KBM-7 (cell line): ENCODE measurements at places on chromosomes 11 and 22.
A peak's percentile ranks its signal among the peaks of the same experiment; 100 is the strongest.

DNA sequence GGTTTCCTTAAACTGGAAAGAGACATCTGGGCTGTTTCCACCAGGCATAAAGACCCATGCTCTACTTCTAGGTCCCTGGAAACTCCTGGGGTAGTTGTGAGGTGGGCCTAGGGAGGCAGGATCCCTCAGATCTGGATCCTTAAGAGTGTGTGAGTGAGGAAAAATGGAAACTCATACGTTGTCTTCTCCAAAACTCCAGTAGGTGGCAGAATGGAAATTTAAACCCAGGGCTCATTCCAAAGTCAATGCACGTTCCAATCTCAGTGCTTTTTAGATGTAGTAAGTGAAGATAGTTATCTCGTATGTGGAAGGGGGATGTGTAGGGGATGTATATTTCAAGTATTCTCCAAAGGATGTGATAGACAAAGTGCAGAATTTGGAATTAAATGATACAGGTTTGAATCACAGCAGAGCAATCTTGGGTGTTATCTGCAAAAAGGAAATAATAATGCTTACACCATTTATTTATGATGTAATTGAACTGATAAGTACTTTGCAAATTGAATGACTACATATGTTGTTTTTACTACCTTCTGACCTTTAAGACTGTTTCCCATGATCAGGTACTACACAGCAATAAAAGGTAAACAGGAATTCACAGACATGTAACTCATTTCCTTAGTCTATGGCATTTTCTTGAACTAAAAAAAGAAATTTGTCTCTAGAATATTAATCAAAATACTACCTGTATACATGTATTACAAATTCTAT, 13.1 kb upstream of the MMP1 start:
- DNase-seq: peak; percentile 24

- DNase-seq: no peak
Measured at GRCh38 chr22:44049486-44050231, 25.6 kb downstream of the PARVB start.

DNA sequence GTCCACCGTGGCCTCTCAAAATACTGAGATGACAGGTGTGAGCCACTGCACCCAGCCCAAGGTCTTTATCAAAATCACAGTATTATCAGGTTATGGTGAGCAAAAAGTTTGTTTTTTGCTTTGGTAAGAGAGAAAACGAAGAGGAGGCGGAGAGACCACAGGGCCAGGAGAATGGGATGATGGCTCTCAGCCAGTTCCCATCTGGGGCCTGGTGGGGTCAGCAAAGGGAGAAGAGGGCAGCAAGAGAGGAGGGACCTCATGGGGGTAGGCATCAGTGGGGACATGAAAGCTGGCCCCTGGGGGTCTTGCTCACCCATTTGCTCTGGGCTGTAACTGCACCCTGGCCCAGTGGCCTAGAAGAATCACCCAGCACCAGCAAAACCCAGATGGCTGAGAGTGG, 190.2 kb downstream of the SHANK2 start:
- no peak for DNase-seq

DNA sequence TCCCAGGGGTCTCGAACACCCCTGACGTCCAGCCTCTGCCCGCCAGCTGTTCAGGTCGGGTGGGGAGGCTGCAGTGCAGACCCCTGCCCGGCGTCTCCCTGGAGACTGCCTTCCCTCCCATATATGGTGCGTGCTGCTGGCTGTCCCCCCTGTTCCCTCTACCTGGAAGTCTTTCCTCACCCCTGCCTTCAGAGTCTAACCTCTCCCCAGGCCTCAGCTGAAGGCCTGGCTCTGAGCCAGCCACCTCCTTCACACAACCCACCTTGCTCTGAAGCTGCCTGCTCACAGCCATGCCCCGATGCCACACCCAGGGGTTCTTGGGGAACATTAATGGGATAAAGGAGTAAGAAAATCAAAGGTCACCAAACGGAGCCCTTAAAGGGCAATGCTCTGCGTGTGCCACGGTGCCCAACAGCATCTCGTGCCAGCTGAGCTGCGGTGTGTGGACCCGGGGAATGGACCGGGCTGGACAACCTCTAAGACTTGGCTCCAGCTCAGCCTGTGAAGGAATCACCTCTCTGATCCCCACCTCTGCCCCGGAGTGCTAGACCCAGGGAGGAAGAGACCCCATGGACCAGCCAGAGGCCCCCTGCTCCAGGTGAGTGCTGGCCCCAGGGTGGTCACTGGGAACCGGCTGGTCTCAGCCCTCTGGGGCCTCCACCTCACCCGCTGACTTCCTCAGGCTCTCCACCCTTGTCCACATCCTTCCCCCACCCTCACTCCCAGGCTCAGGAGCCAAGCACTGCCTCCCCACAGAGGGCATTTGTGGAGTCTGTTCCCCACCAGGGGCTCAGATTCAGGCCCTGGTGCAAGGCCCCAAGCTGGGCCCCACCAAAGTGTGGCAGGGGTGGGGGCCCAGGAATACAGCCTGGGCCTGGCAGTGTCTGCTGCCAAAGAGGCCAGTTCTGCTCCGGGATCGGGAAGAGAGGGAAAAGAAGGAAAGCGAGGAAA, at the start of gene NLRP6:
TSS of gene NLRP6 (plus strand) at position 407 of the 951 bp plus-strand sequence. CDS start at position 570, 163 bp downstream.
- no peak for DNase-seq

DNA sequence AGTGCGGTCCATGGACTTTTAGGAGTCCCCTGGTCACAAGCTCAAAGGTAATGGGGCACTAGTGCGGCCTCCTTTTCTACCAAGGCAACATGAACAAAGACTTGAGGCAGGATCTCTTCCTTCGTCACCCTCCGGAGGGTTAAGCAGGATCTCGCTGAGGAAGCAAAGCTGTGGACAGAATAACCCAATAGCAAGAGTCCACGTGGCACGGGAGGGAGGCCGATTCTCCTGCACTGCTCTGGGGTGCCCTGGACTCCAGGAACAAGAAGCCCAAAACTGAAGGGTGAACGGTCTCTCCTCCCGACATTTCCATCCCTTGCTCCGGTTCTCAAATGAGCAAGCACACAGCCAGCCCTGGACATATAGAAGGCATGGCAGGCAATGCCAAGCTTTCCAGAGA, 20.7 kb downstream of the MYH9 start:
- DNase-seq: no peak

GRCh38 chr11:66568124-66568916, at the start of gene CTSF:
TSS of gene CTSF (minus strand) at chr11:66568606. CDS start at chr11:66568486, 120 bp downstream.
- DNase-seq: peak; percentile 68

DNA sequence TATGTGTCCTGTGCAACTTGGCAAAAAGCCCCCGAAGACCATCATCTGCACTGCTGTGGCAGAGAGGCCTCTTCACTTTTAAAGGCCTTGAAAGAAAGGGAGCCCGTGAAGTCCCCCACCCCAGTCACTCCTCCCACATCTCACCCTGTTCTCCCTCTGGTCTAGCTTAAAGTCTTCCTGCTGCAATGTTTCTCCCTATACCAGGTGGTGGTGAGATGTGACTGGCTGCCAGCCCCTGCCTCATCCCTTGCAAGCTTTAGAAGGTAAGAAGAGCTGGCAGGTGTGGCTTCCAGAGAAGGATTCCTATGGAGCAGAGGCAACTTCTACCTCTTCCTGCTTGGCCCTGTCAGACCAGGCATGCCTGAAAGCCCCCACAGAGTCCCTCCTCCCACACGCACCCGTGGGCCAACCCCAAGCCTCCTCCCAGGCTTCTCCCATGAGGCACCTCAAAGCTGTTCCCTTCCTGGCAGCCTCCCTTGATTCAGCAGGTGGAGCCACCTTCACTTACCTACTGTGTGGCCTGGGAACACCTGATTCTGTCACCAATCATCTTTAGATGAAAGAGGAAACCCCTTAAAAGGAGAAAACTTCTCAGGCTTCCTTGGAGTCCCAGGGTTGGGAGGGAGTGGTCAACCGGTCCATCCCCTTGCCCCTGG, 4.0 kb upstream of the TRIM29 start:
- no peak for DNase-seq

GRCh38 chr11:86811637-86812321, 11.4 kb downstream of the PRSS23 start:
- DNase-seq: no peak

DNA sequence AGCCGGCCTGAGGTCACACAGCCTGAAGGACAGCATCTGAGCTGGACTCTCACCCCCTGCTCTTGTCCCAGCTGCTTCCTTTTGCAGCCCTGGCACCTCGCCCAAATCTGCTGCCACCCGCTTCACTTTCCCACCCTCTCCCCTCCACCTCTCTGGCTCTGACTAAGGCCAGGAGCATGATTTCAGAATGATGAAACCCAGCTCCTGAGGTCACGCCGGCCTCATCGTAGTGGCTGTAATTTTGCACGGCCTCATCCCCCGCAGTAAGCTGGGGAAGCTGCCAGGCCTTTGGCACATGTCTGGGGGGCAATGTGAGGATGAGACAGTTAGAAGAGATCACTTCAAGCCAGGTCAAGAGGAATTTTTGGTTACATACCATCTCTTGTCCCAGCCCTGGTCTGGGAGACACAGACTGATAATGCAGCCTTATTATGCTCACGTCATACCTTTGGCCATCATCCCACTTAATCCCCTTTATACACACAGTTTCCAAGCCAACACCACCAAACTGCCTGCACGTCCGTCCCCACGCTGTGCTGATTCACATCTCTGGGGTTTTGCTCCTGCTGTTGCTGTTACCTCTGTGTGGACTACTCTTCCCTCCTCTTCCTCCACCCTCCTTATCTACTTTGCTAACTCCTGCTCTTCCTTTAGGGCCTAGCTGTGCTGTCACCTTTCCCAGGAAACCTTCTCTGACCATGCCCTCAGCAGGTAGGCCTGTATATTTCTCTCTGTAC, 58.1 kb downstream of the CHRDL2 start:
- no peak for DNase-seq

- DNase-seq: no peak
Measured at GRCh38 chr11:134609361-134610115, 197.5 kb upstream of the B3GAT1 start.

GRCh38 chr11:15886299-15886698, 470.0 kb downstream of the SOX6 start:
- no peak for DNase-seq

GRCh38 chr22:32044913-32045312, 1.9 kb downstream of the SLC5A1 start:
- peak; percentile 14 for DNase-seq

DNA sequence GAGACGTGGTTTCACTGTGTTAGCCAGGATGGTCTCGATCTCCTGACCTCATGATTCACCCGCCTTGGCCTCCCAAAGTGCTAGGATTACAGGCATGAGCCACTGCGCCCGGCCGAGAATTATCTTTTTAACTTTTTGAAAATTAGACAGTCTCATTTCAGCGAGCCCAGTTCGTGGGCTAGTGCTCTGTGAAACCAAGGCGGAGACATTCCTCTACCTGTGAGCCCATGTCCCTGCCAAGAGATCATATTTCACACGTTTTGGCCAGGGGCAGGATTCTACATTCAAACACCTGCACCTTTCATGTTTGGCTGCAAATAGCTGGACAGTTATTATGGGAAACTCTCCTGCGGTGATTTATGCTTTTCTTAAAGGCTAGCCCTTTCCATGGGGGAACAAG, 60.3 kb downstream of the IRAG1 start:
- DNase-seq: no peak

- DNase-seq: no peak
Measured at GRCh38 chr11:32141745-32142546, 51.1 kb downstream of the RCN1 start.

- DNase-seq: no peak
Measured at GRCh38 chr22:47163856-47164513, 401.5 kb downstream of the TBC1D22A start.

- no peak for DNase-seq
Measured at GRCh38 chr11:86403458-86403857, 28.8 kb downstream of the CCDC81 start.

DNA sequence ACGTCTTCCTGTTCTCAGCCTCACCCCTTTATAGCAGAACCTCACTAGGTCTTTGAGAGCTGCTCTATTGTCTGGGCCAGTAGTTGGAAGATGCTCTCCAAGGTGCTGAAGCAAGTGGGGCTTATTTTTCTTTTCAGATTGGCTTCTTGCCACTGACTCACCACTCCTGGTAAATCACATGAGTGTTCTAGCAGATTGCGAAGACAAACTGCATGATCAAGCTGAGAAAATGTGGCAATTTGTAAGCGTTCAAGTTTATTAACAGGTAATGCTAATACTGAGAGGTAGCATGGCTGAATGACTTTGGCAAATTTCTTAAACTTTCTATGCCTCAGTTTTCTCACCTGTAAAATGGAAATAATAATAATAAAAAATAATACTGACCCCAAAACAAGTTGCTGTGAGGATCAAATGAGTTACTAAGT, 59.2 kb downstream of the CACNG2 start:
- DNase-seq: peak; percentile 78

- no peak for DNase-seq
Measured at GRCh38 chr11:91243630-91244029, 981.0 kb upstream of the FAT3 start.

GRCh38 chr11:67382276-67383136, 9.1 kb upstream of the CLCF1 start:
- peak; percentile 87 for DNase-seq

DNA sequence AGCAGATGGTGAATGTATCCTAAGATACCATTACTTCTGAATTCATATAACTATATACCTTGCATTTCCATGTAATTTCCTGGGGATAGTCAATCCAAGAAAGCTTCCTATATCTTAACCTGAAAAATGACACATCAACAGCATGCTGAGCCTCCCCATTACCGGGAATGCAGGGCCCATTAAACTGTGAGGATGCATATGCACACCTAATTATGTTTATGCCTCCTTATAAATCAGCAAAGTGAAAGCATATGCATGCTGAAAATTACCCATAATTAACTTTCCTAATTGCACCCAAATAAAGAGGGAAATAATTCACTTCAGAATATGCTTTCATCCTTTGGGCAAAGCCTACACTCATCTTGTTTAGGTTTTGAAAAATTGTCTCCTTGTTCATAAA, 663.0 kb downstream of the KCNA4 start:
- no peak for DNase-seq

DNA sequence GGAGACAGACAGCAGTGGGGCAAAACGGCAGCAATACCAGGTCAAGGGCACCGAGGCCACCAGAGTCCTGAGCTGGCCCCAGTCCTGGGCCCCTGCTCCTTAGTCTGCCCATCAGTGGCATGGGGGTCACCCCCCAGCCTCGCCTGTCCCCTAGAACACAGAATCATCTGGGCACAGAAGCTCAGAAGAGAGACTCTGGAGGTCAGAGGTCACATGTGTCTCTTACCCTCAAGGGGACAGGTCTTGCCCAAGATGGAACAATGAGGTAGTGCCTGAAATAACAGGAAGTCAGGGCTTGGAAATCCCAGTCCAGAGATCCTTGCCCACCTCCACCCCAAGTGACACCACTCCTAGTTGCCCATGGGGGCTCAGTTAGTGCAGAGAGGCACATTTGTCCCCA, 20.6 kb downstream of the PDE2A start:
- DNase-seq: no peak

GRCh38 chr22:41248314-41248713, 7.6 kb upstream of the CHADL start:
- DNase-seq: no peak

DNA sequence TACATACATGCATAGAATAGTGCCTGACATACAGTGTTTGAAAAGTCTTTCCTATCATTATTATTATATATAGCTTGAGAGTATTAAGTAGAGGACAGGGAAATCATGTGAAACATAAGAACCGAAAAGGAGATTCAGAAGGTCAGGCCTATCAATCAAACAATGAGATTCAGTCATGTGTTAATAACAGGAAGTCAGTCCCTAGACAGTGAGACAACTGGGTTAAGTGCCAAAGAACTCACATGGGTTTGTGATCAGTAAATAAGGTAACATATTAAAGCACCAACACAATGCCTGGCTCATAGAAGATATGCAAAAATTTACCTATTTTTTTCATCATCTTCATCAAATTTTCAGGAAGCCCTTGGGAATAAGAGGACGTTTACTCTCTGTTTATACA, 174.3 kb upstream of the FAT3 start:
- DNase-seq: no peak
